D341Med (cell line): ENCODE measurements at places on chromosomes 11 and 22.
A peak's percentile ranks its signal among the peaks of the same experiment; 100 is the strongest.

DNA sequence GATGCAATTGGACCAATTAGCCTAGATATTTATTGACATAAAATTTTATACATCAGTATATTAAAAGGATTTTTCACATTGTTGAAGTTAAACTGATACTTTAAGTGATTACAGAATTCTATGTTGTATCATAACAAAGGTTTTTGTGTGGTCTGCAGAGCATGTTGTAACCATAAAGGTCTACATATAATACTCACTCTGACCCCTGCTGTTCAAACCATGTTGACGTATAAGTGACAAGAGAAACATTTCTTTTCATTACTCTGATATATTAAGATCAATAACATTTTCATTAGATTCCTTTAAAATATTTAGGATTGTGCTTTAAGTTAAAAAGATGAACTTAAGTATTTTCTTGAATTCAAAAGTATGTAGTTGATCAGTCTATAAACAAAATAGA is 63.9 kb downstream of the GAS2 start:
- no peak for DNase-seq

GRCh38 chr11:86245369-86246292 is 1.1 kb downstream of the EED start:
- DNase-seq = peak; percentile 29

- DNase-seq = no peak
These were observed 1508.2 kb downstream of the BRD1 start for GRCh38 chr22:48319321-48320047.

- peak; percentile 62 for DNase-seq
These were observed 103.5 kb upstream of the CADM1 start for GRCh38 chr11:115607621-115608221.

GRCh38 chr11:123519055-123519796 is 89.2 kb downstream of the GRAMD1B start:
- no peak for DNase-seq

- no peak for DNase-seq
These were observed 53.4 kb upstream of the HTATIP2 start for GRCh38 chr11:20310137-20310536.

GRCh38 chr11:114159802-114160632 is 100.5 kb downstream of the ZBTB16 start:
- DNase-seq = peak; percentile 79

DNA sequence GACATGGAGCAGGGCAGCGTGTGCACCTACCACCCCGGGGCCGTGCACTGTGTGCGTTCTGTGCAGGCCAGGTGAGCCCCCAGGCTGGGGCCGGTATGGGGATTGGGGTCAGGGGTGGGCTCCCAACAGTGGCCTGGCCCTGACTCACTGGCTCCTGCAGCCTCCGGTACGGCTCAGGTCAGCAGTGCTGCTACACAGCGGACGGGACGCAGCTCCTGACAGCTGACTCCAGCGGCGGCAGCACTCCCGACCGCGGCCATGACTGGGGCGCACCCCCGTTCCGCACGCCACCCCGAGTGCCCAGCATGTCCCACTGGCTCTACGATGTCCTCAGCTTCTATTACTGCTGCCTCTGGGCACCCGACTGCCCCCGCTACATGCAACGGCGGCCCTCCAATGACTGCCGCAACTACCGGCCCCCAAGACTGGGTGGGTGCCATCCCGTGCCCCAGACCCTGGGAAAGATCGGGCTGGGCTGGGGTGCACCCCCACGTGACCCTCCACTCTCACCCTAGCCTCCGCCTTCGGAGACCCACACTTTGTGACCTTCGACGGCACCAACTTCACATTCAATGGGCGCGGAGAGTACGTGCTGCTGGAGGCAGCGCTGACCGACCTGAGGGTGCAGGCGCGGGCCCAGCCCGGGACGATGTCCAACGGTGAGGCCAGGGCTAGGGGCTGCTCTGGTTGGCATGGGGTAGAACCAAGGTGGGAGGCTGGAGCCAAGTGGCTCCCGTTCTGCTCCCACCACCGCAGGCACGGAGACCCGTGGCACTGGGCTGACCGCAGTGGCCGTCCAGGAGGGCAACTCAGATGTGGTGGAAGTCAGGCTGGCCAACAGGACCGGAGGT is 4.4 kb downstream of the SUSD2 start:
- no peak for DNase-seq
